Fibroblast of upper back skin (primary cell): ENCODE measurements at places on chromosomes 5 and 9.

- DNase-seq: no peak
These were observed 48.2 kb downstream of the TLE4 start for GRCh38 chr9:79619930-79620329.

DNA sequence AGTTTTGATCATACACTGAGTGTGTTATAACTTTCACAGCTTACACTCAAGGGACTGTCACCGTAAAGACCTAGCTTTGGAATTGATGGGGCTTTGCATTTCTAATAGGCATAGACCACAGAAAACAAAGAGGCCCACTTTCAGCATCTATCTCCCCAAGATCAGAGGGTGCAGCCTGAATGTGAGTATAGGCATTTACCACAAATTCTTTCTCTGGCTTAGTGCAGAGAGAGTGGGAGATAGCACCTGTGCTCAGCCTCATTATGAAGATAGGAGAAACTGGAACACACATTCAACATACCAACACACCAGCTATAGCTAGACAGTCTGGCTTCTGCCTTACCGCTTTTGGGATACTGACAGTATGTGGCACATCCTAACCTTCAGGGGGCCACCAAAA is 783.4 kb upstream of the GRAMD2B start:
- DNase-seq: no peak

- DNase-seq: no peak
These were observed 129.4 kb downstream of the C9orf152 start for GRCh38 chr9:110078604-110079003.

DNA sequence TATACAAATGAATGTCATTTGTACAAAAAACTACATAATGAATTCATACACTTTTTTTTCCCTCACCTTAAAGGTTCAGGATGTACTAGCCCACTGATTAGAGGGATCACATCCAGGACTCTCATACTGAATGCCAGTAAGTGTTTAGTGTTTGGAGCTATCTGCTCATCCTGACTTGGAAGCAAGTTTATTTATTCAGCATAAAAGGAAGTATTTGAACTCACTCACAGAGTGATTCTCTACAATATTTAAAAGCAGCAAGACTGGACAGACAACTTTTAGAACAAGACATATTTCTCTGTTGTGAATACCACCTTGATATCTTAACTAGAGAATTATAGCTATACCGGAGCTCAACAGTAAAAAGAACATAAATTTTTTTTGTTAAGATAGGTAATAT is 14.8 kb upstream of the IQGAP2 start:
- DNase-seq: no peak
